ENCODE measurements at places on chromosomes 4 and X.
A peak's percentile ranks its signal among the peaks of the same experiment; 100 is the strongest.

GRCh38 chr4:106323119-106323518 is 6.8 kb downstream of the AIMP1 start:
- DNase-seq, result no peak

GRCh38 chr4:45425135-45425534 is 698.7 kb downstream of the GABRG1 start:
- DNase-seq, result no peak

DNA sequence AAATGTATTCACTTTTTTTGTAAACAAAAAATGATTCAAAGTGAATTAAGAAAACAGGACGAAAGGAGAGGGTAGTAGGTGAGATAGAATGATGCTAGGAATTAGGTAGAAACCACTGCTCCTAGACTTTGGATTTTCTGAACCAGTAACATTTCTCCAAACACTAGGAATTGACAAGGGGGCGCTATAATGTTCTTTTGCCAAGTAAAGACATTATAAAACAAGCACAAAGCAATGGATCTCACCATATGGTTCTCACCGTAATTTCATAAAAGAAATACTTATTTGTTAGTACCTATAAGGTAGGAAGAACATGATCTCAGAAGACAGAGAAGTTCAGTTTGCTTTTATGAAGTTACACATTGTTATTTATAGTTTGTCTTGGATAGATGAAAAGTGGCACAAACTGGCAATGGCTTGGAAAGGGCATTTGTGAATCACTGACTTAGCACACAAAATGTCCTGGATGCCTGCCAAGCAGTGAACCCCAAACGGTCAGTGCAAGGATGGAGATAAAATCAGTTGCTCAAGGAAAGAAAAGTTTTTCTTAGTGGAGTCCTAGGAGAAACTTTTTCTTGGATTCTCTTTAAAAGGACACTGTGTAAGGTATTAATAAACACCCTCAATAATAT is 8.1 kb upstream of the TBC1D1 start:
- no peak for DNase-seq

- no peak for DNase-seq
These were observed 191.4 kb downstream of the NDST4 start for GRCh38 chr4:114921790-114922591.

GRCh38 chr4:86452422-86452891 is 92.6 kb upstream of the MAPK10 start:
- no peak for DNase-seq

- DNase-seq, result peak; percentile 8
These were observed 4.3 kb upstream of the SHROOM3 start for GRCh38 chr4:76430519-76431388.

DNA sequence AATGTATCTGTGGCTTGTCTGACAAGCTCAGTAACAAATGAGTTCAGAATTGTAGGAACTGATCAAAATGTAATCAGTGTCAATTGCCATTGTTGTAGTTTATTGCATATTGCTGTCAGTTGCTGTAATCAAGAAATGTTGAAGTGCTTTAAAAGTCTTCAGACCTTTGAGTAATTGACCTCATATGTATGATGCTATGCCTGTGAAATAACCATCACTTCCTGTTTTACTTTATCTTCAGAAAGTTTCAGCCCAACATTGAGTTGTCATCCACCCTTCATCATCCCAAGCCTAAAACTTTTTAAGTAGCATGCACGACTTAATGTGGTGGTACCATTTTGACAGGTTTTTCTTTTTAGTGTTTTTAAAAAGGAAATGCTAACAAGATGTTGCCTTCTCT is 212.4 kb downstream of the ARHGAP10 start:
- no peak for DNase-seq

GRCh38 chr4:120733968-120734367 is 188.6 kb downstream of the PRDM5 start:
- no peak for DNase-seq

DNA sequence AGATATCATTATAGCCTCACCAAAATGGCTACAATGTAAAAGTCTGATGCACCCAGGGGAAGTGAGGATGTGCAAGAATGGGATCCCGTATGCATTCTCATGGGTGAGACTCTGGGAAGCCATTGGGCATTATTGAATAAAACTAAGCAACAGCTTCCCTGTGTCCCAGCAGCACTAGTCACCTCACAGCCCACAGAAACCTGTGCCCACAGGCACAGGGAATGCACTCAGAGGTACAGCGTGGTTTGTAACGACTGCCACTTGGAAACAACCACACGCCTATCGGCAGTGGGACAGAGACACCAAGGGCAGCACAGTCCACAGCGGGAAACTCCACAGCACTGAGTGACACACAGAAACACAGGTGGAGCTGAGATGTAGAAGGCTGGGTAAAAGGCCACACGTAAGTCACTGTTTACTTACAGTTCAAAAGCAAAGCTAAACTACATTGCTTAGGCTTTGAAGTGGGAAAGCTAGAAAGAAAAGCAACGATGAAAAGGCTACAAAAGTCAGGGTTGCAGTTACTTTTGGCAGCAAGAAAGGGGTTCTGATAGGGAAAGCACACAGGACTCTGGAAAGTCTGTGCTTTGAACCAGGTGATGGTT is 69.2 kb downstream of the HAUS3 start:
- no peak for DNase-seq

GRCh38 chrX:48937054-48937907 is 18.5 kb upstream of the PIM2 start:
- peak; percentile 79 for DNase-seq

DNA sequence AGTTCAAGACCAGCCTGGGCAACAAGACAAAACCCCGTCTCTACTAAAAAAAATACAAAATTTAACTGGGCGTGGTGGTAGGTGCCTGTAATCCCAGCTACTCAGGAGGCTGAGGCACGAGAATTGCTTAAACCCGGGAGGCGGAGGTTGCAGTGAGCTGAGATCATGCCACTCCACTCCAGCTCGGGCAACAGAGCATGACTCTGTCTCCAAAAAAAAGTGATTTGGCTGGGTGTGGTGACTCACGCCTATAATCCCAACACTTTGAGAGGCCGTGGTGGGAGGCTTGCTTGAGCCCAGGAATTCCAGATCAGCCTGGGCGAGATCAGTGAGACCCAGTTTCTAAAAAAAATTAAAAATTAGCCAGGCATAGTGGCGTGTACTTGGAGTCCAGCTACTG is 4.1 kb downstream of the OPHN1 start:
- no peak for DNase-seq

- peak; percentile 38 for DNase-seq
These were observed 7.6 kb downstream of the DLG3 start for GRCh38 chrX:70452143-70452733.

DNA sequence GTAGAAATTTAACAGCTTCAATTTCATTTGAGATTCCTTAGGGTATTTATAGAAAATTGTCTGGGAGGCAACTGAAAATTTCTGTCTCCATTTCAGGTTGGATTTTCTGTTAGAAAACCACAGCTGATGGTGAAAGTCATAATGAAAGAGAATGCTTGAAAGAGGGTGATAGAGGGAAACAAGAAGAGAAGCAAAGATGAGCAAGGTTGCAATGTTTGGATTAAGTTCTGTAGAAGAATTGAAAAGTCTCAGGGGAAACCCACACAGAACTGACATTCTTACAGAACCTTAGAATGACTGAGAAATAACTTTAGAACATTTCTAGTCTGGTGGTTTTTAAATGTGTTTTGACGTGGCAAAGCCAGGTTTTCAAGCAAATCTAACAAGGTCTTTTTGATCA is 14.7 kb downstream of the GBA3 start:
- no peak for DNase-seq

DNA sequence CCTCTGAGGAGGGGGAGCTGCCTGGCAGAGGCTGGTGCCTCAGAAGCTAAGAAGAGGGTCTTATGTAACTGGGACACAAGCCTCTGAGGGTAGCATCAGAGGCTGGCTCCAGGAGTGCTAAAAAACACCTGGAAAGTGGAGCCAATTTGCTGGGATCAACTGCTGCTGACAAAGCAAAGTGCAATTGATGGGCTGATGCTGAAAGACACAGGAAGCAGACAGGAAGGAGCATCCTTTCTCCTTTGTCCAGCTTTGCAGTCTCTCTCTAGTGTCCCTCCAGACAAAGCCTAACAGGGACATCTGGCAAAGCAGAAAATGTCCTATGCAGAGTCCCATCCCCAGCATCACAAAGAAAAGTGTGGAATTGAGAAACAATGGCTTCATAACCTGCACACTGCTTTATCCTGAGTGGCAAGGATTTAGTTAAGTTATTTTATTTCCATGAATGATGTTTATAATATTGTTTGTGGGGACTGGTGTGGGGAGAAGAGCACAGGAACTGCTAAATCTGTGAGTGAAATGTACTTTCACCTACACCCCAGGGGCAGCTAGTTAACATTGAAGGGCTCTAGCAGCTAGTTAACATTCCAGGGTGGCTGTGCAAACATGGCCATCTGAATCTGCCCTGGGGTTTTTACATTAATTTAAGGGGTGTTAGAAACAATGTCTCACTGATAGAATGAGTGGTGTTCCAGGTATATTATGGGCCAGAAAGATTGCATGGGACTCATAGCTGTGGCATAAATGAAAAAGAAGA is 25.6 kb upstream of the MBTPS2 start:
- DNase-seq, result no peak

DNA sequence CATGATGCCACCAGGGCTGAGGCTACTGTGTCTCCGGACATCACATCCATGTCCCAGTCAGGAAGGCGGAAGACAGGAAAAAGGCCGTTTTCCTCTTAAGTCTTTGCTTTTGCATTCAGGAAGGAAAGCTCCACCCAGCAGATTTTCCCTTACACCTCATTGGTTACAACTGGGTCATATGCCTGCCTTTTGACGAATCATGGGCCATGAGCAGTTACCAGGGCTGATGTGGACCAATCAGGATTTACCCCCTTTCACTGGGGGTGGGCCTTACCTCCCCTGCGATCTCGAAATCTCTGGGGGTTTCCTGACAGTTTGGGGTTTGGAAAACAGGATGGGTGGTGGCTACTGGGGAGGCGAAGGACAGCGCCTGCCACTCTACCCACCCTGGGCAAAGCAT is 52.5 kb upstream of the GRPEL1 start:
- DNase-seq, result no peak

DNA sequence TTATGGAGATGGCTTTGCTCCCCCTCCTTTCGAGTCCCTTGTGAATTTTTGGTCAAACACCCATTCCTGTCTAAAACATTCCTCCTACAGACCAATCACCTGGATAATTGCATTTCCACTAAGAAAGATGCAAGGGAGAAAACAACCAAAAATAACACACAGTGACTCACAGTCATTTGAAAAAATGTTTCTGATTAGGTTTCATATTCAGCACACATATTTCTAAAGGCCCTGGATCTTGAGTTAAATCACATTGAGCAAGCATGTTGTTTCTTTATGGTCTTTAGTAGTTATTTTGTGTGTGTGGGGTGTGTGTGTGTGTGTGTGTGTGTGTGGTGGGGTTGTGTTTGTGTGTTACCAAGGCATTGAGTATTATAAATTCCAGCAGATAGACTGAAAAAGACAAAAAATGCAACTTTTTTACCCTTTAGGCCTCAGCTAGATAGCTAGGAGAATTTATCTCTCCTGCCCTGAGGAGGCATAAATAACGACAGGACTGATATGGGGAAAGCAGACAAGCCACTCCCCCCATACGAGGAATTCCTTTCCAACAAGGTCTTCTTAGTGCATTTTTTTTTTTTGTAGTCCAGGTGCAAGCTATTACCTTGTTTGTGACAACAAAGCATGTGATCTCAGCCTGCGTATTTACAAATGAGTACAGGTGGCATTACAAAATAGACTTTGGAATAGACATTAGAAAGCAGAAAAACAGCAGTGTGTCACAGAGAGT is 265.4 kb upstream of the ADGRL3 start:
- DNase-seq, result no peak

- DNase-seq, result no peak
These were observed 123.5 kb downstream of the DCHS2 start for GRCh38 chr4:154368060-154368459.

DNA sequence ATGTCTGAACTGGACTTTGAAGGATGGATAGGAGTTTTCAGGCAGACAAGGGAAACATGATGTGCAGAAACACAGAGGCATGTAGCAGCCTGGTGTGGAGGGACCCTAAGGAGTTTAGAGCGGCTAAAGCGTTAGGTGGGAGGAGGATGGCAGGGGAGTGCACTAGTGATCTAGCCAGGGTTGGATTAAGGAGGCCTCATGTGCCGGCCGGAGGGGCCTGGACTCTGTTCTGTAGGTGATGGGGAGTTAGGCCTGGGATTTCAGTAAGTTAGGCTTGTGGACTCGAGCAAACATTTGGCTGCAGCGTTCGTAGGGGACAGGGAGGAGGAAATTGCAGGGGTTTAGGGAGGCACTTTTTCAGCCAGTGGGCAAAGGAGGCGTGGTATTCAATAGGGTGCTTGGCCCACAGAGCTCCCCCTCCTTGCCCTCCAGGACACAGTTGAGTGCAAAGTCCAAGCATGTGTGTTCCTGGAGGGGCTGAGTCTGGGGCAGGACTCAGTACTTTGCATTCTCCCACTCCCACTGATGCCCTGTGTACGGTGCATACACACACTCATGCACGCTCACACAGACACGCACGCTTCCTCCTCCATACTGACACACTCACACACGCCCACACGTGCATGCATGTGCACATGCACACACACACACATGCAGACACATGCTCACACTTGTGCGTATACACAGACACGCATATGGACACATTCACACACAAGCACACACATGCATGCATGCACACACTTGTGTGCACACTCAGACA is 18.6 kb downstream of the PSAPL1 start:
- no peak for DNase-seq

- DNase-seq, result no peak
These were observed 217.0 kb downstream of the BMPR1B start for GRCh38 chr4:94974773-94975172.

DNA sequence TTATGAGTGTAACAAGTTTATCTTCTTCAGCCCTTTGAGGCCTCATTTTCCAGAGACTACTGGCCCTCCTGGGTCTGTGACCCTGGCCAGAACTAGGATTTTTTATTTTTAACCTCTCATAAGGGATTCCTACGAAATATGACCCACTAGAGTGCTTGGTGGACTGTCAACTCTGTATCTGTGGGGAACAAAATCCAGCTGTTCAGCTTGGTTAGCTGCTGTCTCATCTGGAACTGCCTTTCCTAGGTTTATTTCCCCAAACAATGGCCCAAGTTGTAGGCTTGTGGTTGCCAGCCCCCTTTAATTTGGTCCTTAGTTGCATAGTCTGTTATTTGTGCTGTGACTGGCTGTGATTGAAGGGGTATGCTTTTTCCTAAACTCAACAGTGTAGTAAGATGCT is 56.2 kb downstream of the NHS start:
- DNase-seq, result no peak

GRCh38 chr4:3313556-3314228 is 20.9 kb downstream of the RGS12 start:
- no peak for DNase-seq

DNA sequence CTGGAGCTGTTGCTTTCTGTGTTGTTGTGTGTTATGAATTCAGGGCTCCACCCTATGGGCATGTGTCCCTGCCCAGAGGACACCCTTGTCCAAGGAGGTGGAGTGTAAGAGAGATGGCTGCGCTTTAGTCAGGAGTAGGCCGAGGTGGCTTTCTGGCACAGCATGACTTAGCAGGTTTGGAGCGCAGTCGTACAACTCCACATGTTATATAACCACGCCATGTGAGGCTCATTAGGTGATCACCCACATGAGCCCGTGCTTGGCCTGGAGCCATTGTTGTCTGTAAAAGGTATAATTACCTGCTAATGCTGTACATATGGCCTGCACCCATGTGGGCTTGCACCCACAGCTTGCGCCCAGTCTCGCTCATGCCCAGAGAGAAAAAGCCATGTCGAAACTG is 15.8 kb upstream of the ANAPC4 start:
- DNase-seq, result no peak

- DNase-seq, result no peak
These were observed 2.4 kb upstream of the MBNL3 start for GRCh38 chrX:132491191-132491590.
